ENCODE measurements at places on chromosomes 16 and 17.

- DNase-seq, result no peak
Measured at GRCh38 chr16:87851141-87851587, 18.1 kb downstream of the SLC7A5 start.

- no peak for DNase-seq
Measured at GRCh38 chr16:17945080-17945601, 391.4 kb downstream of the NPIPA8 start.

- no peak for DNase-seq
Measured at GRCh38 chr16:85436207-85436606, 176.9 kb upstream of the GSE1 start.

DNA sequence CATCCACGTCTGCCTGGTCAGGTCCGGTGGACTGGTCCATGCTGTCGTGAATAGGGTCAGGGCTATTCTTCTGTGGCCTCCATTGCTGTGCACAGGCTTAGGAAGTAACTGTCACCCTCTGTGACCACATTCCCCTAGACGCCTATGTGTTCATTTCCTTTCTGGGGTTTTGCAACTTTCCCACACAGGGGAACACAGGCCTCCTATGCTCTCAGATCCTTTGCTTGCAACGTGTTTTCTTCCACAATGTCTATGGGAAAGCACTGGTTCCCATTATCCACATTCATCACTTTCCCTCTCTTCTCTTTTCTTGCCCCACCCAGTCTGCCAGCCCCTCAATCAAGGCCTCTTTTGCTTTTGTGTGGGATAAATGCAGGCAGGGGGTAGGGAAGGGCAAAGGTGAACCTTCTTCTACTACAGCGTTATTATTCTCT lies 43.2 kb upstream of the DNAJA2 start:
- no peak for DNase-seq

DNA sequence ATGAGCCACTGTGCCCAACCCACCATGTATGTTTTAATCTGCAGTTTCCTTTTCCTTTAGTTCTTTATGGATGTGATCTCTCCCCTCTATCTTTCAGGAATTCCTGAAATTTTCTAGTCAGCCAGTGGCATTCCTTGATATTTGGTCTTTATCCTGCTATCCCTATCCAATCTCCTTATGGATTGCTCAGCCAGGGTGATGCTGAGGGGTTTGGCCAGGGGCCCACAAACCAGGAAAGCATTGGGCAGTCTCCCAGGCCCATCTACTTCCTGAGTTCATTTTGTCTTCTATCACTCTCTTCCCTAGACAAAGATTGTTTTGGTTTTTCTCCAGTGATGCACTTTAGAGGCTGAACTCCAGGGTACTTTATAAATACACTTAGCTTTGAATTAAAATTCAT lies 115.9 kb downstream of the KATNIP start:
- DNase-seq, result no peak

DNA sequence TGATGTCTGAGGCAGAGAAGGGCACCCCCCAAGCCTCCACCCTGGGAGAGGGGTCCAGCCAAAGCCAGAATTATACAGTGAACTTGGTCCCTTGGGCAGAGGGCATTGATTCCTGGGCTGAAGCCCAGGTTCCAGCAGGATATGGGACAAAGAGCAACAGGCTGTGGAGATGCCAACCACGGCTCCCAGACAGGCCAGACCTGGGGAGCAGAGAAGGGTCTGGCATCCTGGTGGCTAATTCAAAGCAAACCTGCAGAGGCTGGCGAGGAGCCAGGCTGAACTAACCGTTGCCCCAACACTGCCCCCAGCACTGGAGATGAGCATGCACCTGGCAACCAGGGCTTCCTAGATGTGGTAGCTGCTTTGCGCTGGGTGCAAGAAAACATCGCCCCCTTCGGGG lies 3.0 kb downstream of the CES3 start:
- no peak for DNase-seq

DNA sequence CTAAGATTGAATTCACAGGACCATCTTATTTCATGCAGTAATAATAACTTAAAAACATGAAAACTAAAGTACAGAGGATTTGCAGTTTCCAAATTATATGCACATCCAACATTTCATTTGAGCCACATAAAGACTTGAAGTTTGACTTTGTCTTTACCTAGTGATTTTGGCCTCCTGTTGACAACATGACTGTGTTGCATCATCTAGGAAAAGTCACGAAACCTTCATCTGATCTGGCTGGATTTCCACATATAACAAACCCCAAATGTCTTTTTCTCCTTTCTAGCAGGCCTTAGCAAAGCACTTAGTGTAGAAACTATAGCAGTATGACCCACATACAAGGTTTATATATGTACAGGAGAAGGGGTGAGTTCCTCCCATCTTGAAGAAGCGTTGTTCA lies 406.5 kb upstream of the CDH5 start:
- peak; percentile 55 for DNase-seq

GRCh38 chr17:45425984-45426413 lies 6.7 kb downstream of the ARHGAP27 start:
- DNase-seq, result no peak

DNA sequence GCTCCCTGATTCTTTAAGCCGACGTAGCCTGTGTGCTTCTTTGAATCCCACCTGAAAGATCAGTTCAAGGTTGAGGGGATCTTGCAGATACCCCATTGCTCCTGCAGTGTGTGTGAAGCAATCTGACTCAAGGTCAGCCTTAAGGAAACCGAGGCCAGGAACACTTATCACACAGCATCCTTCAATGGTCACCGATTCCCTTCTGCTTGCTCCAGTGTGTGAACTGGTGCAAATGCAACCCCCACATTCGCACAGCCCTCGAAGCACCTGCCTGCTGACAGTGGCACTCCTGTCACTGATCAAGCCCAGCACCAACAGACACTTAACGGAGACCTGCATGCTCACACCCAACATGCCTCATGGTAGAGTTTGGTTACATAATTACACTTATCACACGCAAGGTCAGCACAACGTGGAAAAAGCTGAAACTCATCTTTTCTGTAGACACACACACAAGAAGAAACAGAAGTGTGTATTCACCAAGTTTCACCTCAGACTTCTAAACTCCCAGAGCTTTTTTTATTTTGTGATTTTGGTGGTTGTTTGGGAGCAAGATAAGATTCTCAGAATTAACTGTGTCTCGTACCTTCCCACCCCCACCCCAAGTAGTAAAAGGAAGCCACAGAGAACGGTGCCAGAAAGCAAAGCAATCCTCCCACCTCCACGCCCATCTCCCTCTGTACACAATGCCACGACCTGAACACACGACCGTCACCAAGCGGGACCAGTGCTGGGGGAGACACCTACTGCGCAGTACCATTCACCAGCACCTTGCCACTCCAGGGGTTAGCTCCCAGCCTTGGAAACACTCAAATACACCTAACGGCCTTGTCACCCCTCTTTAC lies 37.2 kb downstream of the LITAFD start:
- no peak for DNase-seq

GRCh38 chr16:79250502-79251098 lies 349.9 kb downstream of the MAF start:
- no peak for DNase-seq

DNA sequence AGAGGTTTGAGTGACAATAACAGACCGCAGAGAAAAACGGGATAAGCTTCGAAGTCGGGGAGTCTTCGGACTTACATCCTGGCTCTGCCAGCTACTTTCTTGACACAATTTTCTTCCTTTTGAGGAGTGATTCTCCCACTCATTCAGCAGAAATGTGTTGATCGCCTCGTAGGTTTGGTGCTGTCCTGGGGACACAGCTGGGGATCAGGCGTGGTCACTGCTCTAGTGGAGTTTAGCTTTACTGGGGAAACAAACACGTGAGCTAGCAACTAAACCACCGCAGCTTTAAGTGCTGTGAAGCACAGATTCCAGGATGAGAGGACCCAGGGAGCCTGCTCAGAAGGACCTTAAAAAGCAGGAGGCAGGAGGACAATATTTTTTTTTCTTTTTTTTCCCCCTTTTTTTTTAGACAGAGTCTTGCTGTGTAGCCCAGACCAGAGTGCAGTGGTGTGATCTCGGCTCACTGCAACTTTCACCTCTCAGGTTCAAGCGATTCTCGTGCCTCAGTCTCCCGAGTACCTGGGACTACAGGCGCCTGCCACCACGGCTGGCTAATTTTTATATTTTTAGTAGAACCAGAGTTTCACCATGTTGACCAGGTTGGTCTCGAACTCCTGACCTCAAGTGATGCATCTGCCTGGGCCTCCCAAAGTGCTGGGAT lies 858 bp downstream of the NUBP1 start:
- DNase-seq, result no peak

- DNase-seq, result peak; percentile 73
Measured at GRCh38 chr17:18981642-18982424, 22.7 kb downstream of the FAM83G start.

DNA sequence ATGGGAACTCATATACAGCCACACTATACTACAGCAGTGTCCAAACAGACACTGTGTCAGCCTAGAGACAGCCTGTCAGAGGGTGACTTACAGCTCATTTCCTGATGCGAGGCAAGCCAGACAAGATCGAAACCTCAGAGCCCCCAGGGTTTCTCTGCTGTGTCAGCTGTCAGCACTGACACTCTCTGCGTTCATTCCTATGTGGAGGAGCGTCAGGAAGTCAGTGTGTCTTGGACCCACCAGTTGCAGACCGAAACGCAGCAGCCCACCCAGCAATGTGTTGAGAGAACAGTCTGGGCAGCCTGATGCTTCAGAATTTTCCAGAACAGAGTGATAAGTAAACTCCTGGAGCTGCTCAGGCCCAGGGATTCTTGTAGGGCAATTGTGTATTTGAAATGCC lies 20.6 kb upstream of the MAPT start:
- no peak for DNase-seq

- no peak for DNase-seq
Measured at GRCh38 chr16:54212893-54213292, 73.7 kb downstream of the IRX3 start.

GRCh38 chr17:48995974-48996721 lies 1.0 kb upstream of the IGF2BP1 start:
- peak; percentile 56 for DNase-seq

DNA sequence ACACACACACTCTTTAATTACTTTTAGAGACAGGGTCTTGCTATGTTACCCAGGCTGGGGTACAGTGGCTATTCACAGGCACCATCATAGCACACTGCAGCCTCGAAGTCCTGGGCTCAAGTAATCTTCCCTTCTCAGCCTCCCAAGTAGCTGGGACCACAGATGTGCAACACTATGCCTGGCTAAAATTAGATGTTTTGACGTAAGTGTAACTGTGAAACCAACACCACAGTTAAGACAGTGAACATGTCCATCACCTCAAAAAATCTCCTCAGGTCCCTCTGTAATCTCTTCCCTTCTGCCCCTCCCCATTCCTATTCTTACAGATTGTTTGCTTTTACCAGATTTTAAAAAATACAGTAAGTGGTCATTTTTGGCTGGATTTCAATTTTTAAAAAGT lies 66.7 kb downstream of the RPGRIP1L start:
- DNase-seq, result no peak

DNA sequence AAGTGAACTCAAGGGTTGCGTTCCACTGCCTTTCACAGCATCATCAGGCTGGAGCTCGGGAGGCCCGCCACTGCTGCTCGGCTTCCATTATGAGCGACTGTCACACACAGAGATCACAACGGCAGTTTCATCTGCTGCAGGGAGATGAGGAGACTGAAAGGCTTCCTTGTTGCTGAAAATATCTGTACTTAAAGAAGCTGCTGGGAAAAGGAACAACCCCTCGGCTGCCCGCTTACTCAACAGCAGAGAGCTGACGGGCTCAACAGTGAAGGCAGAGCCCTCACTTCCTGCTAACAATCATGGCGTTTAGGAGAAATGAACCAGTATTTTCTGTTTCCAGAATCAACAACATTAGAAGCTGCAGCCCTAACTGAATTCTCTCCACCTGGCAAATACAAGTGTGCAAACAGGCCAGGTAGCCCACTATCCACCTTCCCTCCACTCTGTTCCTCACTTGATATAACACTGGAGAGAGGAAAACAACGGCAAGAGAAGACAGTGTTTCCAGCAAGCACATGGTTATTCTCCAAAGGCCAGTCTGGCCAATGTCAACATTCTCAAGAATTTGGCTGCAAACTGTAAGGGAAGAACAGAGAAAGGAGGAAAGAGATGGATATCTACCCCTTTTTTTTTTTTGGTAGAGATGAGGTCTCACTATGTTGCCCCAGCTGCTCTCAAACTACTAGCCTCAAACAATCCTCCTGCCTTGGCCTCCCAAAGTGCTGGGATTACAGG lies 33.7 kb downstream of the MBTPS1 start:
- no peak for DNase-seq

DNA sequence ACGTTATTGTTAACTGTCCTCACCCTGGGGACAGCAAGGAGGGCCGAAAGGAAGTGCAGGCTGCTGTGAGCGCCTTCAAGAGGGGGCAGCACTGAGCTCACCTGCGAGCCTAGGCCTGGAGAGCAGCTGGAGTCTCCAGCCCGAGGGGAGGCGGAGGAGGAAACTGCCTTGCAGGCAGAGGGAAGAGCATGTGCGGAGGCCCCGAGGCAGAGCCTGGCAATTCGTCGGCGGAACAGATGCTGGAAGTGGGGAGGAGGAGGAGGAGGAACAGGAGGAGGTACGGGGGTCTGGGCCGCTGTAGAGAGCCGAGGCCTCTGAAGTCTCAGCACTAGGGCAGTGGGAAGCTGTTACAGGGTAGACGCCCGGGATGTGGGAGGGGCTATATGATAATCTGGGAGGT lies 49.6 kb upstream of the PLCG2 start:
- no peak for DNase-seq

All from adipocyte (in vitro differentiated cells).